Activated CD8-positive, alpha-beta memory T cell treated with anti-CD3 and anti-CD28 coated beads, Interleukin-2, amount 50 U/mL, for 48 hours (primary cell): ENCODE measurements at places on chromosomes 6 and 20.

DNA sequence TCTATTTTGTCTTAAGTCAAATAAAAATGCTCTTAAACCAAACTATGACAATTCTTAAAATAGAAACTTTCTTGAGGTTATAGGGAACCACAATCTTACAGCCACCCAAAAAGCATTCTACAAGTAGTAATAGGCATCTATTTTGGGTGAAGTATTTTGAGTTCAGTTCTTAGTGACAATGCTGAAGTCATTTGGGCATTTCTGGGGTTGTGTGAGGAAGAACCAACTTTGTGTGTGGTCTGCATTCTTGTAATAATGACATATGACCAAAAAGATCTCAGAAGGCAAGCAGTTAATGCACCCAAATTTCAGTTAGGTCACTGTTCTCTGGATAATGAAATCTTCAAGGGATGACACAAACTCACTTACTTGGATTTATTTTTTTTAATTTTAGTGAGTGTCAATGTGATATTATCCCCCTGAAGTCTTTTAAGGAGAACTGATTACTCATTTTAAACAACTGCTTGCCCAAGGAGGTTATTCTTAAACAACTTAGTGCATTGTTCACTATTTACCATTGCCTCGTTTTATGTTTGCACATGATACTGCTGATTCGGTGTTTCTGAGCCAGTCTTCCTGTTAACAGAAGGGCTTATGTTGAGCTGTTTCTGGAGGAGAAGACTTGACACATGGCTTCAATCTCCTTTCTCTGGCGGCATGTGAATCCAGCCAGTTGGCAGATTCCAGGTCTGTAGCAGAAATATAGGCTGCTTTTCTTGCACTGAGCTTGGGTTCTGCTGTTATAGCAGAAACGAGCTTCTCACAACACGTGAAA, 618.9 kb downstream of the BCKDHB start:
- no peak for DNase-seq

GRCh38 chr20:18831830-18832499, 18.4 kb downstream of the SCP2D1 start:
- no peak for DNase-seq

DNA sequence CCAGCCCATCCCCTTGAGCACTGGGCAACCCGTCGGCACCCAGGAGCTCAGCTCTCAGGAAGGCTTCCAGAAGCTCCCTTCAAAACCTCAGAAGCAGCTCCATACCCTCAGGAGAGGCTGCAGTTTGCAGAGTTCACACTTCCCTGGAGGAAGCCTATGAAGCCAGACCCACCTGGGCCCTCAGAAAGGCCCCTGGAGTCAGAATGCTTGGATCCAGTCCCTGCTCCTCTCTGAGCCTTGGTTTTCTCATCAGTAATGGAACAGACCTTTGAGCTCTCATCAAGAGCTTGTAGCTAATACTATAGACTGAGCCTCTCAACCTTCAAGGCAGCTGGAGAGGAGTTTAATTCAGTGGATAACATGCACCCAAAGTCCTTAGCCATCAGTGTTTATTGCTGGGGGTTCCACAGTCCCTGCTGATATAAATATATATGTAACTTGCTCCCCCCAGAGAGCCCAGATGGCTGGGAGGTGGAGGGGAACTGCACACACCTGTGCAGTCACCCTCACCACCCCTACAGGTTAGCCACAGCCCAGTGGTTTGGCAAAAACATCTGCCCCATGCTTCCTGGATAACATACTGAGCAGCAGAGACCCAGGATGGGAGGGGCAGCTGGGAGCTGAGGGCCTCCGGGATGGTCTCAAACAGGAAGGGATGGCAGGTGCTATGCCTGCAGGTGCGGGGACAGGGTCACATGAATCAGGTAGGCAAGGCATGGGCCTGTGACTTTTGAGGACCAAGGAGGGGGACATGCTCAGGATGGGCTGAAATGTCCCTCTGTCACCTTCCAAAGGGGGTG, 120.1 kb downstream of the SNX5 start:
- no peak for DNase-seq

DNA sequence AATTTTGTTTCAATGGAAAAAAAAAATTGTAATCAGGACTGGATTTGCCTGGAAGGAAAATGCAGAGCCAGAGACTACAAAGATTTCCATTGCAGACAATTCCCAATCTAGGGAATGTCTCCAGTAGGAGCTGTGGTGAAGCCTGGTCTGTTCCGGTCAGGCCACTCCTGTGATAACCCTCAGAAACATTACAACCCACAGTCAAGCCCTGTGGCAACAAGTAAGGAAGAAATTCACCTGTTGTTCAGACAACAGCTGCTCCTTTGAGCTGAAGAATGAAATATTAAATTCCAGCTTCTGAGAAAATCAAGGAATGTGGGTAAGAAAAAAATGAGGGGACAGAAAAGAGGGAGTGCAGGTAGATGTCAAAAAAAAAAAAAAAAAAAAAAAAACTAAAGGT, 8.0 kb downstream of the PRKN start:
- DNase-seq: no peak

DNA sequence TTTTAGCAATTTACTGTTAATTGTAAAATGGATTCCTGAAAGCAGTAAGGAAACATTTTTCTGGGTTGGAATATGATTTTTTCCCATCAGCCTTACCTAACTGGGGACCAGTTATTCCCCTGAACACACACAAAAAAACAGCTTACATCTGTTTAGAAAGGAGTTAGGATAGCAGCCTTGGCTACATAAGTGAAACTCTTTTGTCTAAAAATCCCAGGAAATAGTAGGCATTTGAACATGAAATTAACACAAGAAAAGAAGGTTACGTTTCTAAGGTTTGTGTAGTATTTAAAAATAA, 696.2 kb upstream of the MARCKS start:
- DNase-seq: no peak

GRCh38 chr6:44321210-44321609, 8.1 kb upstream of the AARS2 start:
- DNase-seq: no peak

DNA sequence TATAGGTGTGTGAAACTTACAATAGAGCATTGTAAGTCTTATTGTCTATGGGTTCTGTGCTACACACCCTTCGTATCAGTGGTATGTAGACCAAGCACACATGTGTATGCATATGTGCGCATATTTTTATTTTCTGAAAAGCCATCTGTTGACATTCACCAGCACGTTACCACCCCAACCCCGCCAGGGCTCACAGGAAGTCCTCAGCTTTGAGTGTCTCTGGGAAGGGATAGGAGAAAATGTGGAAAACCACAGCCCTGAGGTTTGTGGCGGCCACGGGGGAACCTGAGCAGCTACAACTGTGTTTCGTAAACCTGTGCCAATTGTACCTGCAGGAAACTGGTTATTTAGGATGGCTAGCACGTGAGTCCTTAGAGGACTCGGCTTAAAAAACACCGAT, 123.3 kb upstream of the PHACTR3 start:
- no peak for DNase-seq

DNA sequence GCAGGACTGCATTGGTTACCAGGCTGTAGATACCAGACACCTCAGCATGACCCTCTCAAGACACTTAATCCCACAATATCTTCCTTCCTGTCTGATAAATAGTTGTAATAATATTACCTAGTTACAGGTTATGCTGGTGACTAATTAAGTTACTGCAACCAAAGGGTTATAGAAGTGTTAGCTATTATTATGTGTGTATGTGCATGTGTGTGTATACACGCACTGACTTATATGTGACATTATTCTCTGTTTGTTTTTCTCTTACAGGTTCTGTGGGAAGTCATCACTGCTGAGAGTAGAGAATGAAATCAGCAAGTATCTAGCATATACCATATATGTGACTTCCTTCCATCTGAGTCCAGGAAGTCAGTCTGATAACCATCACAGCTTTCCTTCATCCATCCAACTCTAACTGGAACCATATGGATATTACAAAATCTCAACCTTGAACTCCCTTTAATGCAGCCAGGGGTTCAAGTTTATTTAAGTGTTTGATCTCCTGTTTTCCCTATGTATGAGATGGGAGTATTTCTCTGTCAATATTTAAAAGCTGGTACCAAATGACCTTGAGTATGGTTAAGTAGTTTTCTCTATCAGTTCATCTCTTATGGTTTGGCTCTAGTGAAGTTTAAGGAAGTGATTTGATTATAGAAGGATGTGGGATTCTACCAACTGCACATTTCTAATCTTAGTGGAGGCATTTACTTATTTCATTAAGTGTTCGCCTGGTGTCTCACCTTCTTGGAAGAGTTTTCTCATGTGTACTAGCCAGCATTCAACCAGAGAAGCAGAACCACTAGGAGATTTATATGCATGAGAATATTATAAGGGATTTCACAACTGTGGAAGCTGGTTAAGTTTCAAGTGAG, 313.2 kb downstream of the HIVEP2 start:
- DNase-seq: no peak

DNA sequence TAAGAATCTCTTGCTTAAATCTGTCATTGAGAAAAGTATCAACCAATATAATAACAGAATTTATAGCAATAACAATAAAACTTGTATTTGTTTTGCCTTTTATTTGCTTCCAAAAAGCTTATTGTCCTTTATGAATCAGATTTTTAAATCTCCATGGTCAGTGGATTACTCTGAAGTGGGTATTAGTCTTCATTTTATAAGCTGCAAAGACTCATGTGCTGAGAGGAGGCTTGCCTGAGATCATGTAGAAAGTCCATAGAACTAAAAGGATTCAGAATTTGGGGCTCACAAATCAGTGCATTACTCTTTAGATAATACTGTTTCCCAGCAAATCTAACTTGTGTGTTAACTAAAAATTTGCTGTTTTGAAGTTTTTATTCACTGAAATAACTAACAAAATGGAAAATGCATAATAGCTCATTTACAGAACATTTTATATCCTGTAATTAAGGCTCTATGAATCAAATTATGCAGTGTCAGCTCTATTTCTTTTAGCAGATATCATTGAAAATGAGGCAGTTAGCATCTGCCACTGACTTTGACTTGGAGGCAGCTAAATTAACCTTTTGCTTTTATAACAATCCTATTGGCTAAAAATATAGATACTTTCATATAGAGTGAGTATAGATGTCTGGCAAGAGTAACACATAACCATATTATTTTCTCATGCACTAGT, 781.1 kb upstream of the CITED2 start:
- no peak for DNase-seq

- DNase-seq: no peak
Measured at GRCh38 chr6:25769983-25770382, 15.4 kb downstream of the SLC17A4 start.

DNA sequence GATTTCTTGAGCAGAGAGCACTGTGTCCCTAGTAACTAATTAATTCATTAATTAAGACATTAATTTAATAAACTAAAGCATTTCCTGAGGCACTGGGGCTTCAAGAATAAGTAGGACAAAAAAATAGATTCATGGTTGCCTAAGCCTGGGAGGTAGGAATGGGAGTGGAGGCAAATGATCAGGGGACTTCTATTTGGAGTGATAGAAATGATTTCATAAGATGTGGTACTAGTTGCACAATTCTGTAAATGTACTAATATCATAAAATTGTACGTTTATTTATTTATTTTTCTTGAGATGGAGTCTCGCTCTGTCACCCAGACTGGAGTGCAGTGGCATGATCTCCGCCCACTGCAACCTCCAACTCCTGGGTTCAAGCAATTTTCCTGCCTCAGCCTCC, 287.2 kb downstream of the KHDC1L start:
- DNase-seq: no peak

DNA sequence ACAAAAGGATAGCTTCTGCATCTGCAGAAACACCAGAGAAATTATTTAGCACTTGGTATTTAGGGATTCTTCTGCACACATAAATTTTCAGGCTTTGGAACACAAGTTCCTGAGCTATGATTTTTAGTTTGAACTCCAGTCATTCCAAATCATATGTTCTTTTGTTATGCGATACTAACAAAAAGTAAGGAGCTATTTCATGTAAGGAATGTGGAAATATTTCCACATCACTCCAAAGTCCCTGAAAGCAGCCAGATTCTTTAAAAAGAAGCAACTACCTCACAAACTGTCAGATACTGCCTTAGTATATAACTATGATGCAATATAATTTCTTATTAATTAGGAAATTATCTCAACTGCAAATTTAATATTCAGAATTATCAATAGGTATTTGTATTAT, 106.9 kb downstream of the RNGTT start:
- no peak for DNase-seq

DNA sequence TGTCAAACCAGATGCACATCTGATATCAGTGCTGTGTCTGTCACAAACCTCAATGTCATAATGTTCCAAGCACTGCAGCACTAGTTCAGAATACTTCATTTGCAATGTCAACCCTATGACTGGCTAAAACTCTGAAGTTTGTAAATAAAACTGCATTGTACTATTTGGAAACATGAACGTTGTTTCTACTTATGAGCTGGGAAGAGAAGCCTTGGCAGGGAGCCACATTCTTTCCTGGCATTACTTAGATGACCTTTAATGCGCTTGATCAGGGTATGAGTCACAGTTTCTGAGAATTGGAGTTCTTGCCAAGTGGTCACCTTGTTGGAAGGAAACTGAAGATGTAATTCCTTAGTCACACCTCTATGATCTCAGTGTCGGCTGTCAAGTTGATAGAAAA, 664.8 kb upstream of the MMS22L start:
- DNase-seq: no peak

- DNase-seq: no peak
Measured at GRCh38 chr6:104617591-104617990, 242.1 kb downstream of the HACE1 start.

DNA sequence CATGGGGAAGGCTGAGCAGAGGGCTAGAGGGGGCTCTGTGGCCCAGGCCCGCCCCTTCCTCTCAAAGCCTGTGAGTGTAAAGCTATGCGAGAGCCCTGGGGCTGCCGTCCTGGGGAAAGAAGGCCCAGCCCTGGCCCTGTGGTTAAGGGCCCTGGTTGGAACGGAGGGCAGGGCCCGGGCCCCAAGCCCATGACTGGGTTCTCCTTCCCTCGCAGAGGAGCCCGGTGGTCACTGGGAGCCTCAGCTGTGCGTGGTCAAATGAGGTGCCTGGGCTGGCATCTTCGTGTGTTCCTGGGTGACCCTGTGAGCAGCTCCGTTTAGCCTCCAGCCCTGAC, 56.0 kb downstream of the SMOC2 start:
- DNase-seq: no peak
